ENCODE measurements at places on chromosomes 3 and 15.

DNA sequence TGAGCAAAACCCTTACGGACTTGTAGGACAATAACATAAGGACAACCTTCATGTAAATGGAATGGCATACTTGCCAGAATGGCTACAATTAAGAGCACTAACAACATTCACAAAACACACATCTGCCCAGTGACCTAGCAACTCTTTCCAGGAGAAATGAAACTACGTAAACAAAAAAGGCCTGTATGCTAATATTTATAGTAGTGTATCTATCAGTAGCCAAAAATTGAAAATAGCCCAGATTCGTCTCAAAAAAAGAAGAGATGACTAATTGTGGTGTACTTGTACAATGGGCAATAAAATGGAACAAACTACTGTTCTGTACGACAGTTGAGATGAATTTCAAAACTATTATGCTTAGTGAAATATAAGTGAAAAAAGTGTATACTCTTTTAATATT, 38.4 kb downstream of the CMC1 start:
- DNase-seq: no peak

DNA sequence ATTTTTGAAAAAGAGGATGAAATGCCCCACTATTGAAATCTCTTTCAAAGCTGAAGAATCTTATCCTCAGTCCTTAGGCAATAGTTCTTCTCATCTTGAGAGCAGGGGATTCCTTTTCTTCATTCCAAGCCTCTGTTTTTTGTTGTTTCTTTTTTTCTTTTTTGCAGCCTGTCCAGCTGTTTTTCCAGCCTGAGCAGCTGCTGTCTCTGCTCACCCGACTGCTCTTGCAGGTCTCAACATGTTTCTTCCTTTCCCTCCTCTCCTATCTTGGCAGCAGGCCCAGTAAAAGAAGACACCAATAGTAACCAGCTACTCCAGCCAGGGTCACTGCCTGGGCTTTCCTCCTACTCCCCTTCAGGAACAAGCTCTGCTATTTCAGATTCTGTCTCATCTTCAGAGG, 23.8 kb downstream of the MEX3B start:
- no peak for DNase-seq

DNA sequence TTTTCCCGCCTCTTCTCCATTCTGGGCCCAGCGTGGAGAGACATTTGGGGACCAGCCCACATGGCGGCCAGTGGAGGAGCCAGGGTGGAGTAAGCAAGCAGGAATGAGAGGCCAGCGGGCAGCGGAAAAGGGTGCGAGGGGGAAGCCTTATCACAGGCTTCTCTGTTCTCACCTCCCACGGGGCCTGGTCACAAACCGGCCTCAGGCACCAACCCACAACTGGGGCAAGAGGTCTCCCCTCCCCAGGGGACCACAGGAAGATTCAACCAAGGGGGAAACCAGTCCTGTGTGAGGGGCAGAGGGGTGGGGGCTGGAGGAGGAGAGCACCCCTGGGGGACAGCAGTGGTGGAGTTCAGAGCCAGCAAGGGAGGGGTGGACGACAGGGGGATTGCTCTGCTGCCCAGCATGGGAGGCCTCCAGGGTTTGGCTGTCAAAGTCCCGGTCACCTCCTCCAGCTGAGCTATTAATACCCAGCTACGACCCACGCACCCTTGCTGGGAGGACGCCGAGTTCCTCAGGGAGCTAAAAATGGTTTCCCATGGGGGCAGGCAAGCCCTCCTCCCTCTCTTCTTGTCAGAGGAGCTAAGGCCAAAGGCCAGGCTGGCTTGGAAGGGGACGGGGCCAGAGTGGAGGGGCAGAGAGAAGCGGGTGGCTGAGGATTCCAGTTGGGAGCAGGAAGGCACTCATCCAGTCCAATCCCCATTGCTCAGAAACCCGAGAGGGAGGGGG, 23.8 kb upstream of the RPL29 start:
- no peak for DNase-seq

GRCh38 chr15:42577514-42578031, 2.2 kb downstream of the STARD9 start:
- no peak for DNase-seq

- no peak for DNase-seq
These were observed 844 bp downstream of the IMPG2 start for GRCh38 chr3:101319531-101319930.

GRCh38 chr3:50090984-50091383, 2.3 kb downstream of the RBM5 start:
- no peak for DNase-seq

DNA sequence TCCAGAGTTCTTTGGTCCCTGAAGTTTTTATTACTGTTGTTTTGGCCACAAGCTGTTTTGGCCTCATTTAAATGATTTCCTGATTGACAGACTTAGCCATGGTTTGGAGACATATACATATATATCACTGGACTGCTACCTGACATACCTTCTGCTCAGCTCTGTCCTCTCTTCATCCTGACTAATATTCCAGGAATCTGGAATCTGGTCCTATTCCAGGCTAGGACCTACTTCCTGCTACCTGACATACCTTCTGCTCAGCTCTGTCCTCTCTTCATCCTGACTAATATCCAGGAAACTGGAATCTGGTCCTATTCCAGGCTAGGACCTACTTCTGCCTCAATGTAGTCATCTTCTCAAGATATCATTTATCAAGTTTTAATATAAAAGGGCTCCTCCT, 724.4 kb upstream of the ROBO1 start:
- DNase-seq: no peak

- DNase-seq: no peak
These were observed 13.8 kb downstream of the PKM start for GRCh38 chr15:72217216-72217615.

DNA sequence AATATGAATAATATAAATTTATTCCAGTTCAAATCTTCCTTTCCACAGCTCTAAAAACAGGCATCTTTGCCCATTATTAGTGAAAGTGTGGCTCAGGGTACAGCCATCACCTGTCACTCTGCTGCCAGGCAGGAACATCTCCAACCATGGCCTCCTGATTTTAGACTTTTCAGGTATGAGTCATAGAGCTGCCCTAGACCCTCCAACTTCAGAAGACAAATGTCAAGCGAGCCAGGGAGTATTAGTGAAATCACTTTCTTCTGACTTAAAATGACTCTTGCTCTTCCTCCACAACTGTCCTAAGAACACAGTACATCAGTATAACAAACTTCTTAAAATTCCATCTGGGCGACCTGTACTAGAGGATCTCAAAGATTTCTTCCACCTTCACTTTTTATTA, 78.1 kb upstream of the AKAP13 start:
- DNase-seq: no peak

DNA sequence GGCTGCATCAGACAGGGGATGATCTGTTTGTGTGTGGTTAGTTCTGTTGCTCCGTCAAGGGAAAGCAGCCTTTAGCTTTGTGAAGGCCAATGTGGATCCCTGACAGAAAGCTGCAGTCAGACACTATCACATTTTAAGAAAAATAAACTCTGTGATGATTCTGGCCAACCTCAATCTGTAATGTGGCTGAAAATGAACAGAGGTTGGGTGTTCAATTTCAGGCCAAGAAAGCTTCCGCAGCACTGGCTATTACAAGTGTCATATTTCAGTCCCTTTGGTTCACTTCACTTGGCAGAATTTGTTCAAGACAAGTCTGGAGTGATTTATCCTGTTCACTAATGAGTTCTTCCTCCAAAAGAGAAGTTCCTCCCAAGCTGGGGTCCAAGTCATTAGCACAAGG, 571.8 kb upstream of the IL12A start:
- DNase-seq: no peak

GRCh38 chr3:25940935-25941334, 151.0 kb downstream of the OXSM start:
- DNase-seq: no peak

GRCh38 chr3:58296843-58297242, 9.2 kb upstream of the RPP14 start:
- no peak for DNase-seq

DNA sequence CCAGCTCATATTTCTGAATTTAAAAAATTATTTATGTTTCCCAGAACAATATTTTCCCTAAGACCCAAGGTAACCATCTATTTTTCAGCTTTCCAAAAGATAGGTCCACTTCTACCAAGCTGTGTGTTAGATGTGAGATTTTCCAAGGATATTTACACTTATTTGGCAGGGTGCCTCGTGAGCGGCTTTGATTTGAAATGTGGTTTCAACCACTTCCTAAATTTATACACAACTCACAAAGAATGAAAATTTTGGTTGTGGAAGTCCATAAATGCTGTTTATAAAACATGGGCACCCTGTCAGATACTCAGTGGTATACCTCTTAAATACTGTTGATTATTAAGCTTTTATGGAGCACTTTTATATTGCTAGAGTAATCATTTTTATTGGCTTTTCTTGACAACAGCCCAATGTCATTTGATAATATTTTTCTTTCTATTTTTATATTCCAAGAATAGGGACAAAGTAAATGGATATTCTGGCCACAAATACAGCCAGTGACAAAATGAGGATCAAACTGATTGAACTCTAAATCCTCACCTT, 57.6 kb downstream of the GAP43 start:
- DNase-seq: no peak

DNA sequence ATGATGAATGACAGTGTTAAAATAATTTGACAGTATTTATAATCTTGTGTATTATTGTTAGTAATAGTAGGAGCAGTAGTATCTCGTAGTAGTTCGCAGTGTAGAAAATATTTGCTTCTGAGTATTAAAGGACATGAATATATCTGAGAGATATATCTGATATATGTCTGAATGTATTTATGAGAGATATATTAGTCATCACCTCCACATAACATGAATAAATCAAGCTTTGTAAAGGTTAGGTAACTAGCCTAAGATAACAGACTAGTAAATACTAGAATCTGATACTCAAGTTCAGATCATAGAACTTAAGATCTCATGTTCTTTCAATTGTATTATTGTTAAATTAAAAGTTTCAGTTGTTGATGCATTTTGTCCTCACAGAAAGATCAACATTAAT, 130.5 kb downstream of the UBE2E2 start:
- no peak for DNase-seq

- no peak for DNase-seq
These were observed 66.9 kb upstream of the SLC6A1 start for GRCh38 chr3:10925436-10926255.

- no peak for DNase-seq
These were observed 107.3 kb upstream of the PTPRG start for GRCh38 chr3:61454006-61454585.

- no peak for DNase-seq
These were observed 4.3 kb downstream of the BMF start for GRCh38 chr15:40104296-40104864.

DNA sequence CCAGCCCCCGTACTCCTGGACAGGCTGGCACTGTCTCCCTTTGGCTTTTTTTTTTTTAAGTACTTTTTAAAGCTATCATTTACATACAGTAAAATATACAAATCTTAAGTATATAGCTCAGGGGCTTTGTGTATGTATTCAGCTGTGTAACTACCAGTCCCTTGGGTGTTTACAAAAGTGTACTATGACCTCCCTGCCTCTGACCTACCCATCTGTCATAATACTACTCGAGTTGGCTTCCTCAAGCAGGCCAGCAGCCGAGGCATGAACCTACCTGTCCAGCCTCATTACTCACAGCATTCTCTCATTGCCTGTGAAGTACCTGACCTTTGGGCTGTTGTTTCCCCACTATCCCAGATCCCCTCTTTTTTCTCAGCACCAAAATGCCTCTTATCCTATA, 33.2 kb downstream of the ABHD2 start:
- no peak for DNase-seq

DNA sequence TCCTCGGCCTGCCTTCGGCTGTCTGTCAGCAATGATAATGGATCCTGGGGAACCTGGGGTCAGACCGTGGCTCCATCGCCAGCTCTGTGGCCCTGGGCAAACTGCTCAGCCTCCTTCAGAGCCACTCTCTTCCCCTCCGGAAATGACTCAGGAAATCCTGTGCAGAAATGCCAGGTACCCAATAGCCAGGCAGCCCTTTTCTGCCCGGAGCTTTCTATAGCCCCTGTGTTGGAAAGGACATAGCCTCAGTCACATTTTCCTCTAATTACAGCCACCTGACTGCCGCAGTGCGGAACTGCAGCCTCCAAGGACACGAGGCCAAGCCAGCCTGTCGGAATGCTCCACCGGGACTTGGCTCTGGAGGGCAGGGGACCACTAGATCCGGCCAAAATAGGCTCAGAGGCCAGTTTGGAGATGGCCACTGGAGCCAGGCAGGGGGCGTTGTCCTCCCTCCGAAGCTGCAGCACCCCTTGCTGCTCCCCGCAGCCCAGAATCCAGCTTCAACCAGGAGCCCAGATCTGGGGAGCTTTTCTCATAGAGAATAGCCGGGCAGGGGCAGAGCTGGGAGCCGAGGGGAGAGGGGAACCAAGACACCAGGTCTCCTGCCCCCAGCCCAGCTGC, 11.6 kb upstream of the ZXDC start:
- DNase-seq: no peak

GRCh38 chr3:129992781-129993180, 18.3 kb downstream of the TRH start:
- no peak for DNase-seq

- DNase-seq: peak; percentile 5
These were observed 24.1 kb downstream of the CACNA1D start for GRCh38 chr3:53518495-53518981.

- no peak for DNase-seq
These were observed 12.9 kb downstream of the MB21D2 start for GRCh38 chr3:192904632-192905289.

- DNase-seq: peak; percentile 60
These were observed 647.1 kb downstream of the NTRK3 start for GRCh38 chr15:87609474-87609873.

DNA sequence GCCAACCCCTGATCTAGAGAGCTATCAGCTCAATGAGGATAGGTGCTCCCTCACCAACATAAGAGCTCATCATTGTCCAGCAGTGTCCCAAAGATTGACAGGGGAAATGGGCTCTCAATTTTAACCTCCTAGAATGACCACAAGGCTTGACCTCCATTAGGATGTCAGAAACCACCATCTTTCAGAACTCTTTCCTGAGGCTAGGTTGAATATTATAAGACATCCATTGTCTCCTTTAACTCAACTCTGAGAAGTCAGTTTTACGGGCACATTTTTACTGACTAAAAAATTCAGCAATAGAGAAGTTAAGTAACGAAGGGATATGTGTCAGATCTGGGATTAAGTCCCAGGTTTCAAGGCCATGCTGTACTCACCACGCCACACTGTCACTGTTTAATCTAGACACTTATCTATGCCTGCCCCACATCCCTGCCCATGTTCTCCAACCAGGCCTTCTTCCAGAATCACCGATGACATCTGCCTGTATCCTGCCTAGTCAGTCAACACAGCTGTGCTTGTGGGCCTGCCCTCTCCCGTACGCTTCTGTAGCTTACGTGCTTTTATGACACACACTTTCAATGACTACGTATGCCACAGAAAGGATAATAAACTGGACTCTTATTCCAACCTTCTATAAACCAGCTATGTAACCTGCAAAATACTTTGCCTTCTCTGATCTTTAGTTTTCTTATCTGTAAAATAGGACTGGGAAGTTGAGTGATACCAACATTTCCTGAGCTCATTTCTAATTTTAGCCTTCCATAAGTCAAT, 17.1 kb upstream of the MUC13 start:
- DNase-seq: no peak
